ENCODE measurements at places on chromosomes 3 and 15.

DNA sequence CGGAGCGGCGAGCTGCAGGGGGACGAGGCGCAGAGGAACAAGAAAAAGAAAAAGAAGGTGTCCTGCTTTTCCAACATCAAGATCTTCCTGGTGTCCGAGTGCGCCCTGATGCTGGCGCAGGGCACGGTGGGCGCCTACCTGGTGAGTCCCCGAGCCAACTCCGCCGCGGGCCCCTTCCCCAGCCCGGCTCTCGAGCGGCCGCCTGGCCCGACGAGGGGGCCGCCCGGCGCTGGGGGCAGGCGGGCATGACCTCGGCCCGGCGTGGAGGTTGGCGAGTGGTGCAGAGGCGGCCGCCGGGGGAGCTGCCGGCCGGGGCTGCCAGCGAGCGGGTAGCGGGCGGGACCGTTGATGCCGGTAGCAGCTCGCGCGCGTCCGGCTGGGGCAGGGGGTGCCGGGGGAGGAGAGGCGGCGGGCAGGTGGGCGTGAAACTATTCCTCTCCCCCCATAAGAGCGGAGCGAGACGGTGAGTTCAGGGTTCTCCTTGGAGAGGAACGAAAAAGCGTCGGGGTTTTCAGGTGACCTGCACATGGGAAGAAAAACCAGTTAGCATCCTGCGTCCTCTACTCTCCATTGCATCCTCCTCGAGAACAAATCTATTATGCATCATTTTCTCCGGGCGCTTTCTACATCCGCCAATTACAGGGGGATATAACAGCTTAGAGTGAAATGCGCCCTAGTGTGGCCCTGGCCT is 585 bp downstream of the SLCO3A1 start:
- DNase-seq, result no peak

- DNase-seq, result no peak
These were observed 170.1 kb downstream of the OSBPL10 start for GRCh38 chr3:31810991-31811433.

DNA sequence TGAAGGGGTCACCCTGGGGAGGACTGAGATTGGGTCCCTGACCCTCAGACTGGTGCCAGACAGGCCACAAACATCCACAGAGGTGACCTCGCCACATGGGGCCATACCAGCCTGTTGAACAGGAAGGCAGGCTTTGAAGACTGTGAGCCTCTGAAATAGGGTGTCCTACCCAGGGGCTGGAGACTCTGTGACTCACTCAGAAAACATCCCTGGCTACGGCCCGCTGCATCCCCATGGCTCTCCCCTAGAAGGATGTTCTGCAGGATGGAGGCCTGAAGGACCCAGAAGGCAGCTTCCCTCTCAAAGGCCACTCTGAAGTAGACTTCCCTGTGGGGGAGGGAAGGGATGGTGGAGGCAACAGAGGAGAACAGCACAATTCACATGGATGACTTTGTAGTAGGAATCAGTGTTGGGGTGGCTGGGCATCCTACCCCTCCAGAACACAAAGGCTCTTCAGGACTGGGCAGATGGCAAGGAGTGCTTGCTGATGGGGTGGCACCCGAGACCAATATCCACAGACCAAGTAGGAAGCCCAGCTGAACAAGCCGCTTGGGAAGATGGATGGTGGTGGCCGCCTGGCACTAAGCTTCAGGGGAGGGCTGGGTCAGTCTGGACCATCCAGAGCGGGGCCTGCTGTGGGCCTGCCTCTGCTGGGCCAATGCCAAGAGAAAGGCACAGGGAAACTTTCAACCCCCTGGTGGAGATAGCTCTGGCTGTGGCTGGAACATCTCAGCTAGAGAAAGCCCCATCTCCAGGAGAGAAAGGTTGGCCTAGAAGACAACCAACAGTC is 37.6 kb upstream of the DUSP7 start:
- no peak for DNase-seq

GRCh38 chr3:161372321-161373260 is 1.3 kb upstream of the SPTSSB start:
- peak; percentile 78 for DNase-seq

DNA sequence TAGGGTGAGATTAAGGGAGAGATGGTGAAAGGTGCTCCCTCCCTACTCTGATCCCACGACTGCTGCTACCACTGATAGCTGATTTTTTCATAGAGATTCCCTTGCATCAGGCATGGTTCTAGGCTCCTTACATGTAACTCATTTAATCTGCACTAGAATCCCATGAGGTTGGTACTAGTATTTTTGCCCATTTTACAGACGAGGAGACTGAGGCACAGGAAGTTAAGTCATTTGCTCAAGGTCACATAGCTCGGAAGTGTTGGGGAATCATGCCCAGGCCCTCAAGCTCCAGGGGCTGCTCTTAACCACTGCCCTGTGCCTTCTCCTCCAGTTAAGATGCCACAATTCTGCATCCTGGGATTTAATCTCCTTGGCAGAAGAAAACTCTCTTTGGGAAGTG is 11.2 kb downstream of the ATP2B2 start:
- DNase-seq, result no peak

DNA sequence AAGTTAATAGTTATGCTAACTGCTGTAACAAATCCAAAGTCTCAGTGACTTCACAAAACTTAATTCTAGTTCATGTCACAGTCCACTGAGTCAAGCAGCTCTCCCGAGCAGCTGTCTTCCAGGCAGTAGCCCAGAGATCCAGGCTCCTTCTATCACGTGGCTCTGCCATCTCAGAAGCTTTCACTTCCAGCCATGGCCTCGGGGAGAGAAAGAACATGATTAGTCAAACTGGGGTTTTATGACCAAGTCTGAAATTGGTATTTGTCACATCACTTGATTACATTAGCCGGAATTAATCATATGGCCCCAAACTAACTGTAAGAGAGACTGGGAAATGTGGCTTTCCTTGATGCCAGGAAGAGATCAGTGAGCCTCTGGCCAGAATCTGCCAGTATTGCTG is 70.2 kb upstream of the DGKG start:
- DNase-seq, result no peak

DNA sequence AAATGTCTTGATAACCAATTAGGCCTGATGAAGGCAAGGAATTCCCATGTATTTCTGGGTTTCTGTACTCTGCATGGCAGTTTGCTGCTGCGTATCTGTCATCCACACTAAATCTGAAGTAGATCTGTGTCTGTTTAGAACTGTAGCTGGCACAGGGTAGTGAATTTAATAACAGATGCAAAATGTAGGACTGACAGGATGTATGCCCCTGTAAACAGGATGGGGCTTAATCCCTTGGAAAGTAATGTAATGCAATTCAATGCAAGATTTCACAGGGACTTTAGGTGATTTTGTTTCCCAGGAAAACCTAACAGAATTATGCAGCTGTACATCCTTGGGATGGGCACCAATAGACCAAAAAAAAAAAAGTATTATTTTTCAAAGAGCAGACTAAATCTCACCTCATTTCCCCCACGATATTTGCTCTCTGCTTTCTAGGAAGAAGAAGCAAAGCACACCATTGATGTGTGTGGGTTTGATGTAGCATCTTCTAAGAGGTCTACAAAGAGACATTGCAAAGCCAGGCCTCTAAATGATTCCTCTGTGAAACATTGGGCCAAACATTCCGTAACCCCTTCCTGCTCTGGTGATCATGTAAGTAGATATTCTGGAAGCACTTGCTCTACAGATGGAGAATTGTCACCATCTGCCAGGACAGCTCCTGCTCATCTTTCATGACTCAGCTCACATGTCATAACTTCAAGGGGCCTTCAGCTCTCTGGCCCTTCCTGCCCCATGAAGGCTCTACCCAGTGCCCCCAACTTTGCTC is 464.3 kb upstream of the RGMA start:
- DNase-seq, result no peak

- no peak for DNase-seq
These were observed 195.3 kb downstream of the ATP10A start for GRCh38 chr15:25667829-25668228.

GRCh38 chr3:30435861-30436331 is 170.5 kb upstream of the TGFBR2 start:
- no peak for DNase-seq

DNA sequence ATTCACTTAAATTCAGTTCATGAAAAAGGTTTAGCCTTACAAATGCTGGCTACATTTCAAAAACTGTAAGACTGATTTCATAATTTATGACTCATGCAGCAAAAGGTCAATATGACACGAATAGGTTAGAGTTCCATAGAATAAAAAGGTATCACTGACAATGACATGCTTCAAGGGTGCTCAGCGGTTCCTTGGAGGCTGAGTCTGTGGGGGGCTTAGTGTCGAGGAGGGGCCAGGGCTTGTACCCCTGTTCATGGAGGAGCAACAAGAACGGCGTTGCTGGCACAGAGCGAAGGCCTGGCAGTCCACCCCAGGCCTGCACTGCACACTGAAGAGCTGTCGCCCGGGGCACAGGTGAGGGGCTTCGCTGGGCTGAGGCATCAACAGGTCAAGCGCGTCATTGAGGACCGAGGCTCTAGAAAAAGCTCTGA is 174.2 kb downstream of the NR1D2 start:
- no peak for DNase-seq

DNA sequence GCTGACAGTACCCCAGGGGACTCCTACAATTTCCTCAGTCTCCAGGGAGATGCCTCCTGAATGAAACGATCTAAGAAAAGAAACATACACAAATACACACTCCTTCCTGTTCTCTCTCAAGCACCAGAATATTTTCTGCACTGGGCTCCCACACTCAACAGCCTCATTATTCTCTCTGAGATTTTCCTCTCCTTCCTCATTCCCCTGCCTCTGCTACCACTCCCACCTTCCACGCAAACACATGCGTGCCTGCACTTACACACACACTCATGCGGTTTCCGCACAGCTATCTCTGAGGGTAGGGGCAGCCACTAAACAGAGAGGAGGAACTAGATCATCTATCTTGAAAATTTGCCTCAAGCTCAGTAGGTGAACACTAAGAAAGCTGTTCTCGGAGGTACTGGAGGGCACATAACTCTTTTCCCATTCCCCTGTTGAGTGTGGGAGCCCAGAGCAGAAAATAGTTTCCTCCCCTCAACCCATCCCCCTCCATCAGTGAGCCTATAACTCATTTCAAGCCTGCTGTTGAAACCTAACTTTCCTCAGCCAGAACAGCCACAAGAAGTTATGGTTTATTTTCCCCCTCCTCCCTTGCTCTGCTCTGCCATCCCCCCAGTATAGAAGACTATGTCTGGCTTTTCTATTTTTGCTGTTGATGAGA is 30.5 kb upstream of the TIPARP start:
- DNase-seq, result no peak

DNA sequence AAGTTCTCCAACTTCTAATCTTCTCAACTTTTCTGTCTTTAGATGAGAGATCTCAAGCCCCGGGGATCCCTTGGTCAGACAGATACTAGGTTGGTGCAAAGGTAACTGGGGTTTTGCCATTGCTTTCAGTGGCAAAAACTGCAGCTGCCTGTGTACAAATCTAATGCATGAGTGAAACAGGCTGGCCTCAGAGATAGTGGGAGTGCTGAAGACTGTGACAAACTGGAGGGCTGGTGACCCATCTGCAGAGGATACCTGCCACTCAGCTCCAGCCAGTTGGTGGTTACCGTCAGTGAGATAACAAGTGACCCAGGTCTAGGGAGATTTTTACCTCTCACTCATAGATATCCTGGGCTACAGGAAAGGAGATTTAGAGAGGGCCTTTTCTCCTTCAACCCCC is 85.7 kb downstream of the RYR3 start:
- DNase-seq, result no peak

DNA sequence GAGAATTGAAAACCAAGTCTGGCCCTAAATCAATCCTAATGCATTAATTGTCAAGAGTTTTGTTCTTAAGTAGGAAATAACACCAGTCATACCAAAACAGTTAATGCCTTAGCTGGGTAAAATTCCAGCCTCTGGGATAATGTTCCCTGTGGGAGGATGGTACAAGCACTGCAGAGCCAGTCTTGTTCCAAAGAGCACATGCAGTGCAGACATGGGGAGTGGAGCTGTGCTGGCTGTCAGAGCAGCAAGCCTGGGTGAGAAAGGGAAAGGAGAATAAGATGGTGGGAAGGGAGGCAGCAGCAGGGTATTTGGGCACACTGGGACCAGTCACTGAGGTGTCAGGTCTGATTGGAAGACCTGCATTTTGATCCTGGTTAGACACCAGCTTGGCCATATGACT is 12.1 kb downstream of the ALAS1 start:
- no peak for DNase-seq

GRCh38 chr3:165820671-165821123 is 16.5 kb downstream of the BCHE start:
- no peak for DNase-seq

- DNase-seq, result no peak
These were observed 60.2 kb downstream of the IL16 start for GRCh38 chr15:81256916-81257315.
